Fibroblast of skin of scalp (primary cell): ENCODE measurements at places on chromosomes 3 and 15.

DNA sequence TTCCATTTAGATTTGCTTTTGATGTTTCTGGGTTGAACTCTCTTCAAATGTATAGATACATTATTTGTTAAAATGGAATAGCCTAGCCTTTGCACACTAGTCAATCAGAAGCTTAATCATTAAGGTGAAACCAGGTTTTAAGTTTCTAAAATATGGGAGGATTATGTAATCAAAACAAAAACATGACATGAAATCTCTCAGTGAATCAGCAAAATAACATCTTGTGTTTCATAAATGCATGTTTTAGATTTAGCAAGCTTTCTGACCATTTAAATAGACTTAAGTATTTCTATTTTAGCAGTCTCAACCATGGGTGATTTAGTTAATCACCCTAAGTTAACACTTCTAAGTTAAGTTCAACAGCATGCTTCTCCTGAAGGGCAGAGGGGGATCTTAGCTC lies 11.3 kb downstream of the GTF2E1 start:
- no peak for DNase-seq

DNA sequence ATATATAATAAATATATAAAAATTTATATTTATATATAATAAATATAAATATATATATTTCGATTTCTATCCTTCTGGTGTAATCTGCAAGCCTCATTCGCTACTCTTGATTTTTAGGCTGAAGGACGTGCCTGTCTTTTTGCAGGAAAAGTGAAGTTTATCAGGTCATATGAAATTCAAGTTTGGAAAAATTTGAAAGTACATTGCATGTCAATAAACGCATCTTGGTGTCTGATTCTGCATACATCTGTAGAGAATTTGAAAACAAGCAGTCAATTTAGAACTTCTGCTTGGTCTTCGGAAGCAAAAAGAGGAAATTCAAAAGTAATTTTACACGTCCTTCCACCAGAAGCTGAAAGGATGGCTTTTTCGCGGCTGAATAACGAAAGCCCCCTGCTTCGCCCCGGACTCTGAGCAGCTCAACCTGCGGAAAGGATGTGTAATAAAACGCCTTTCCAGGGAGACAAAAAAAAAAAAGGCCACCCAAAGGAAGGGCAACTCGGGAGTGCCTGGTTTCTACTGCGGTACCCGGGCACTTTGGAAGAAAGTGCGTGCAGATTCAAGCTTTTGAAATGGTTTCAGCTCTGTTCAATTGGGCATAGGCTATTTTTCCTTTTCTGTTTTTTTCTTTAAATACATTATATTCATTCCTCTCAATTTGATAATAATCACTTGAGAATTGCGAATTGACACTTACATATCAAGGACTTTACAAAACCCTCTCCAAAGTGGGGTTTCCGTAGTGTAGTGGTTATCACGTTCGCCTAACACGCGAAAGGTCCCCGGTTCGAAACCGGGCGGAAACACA lies 1.5 kb upstream of the MYNN start:
- DNase-seq: peak; percentile 82

GRCh38 chr3:183555541-183556081 lies at the start of gene KLHL6:
Gene KLHL6 (minus strand): TSS chr3:183555706. CDS start chr3:183555653, 53 bp downstream.
- DNase-seq: no peak

DNA sequence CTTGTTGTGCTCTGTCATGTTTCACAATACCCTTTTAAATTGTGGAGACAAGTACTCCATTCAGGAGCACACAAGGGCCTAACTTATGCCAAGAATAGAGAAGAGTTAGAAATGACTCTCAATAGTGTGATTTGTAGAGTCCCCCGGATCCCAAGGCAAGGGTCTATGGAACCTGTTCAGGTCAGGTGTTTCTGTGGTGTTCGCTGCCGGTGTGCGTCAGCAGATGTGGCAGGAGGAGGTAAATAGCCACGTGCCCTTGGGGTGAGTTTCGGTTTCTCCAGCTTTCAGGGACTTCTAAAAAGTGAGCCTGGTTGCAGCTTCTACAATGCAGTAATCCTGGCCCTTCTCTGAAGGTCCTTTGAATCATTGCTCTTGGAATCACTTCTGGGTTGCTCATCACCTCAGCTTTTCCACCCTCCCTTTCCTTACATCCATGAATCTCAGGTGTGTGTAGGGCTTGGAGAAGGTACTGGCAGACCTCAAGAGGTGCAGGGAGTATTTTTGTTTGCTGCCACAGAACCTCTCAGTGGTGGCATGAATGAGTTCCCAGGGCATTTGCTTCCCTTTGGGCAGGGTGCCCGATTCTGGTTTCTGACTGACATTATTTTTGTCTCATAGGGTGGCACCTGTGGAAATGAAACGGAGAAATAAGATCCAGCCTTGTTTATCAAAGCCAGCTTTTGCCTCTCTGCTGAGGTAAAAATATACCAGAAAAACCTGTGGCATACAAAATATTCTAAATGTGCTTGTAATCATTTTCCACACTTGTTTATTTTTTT lies 7.3 kb downstream of the ST3GAL6 start:
- no peak for DNase-seq

DNA sequence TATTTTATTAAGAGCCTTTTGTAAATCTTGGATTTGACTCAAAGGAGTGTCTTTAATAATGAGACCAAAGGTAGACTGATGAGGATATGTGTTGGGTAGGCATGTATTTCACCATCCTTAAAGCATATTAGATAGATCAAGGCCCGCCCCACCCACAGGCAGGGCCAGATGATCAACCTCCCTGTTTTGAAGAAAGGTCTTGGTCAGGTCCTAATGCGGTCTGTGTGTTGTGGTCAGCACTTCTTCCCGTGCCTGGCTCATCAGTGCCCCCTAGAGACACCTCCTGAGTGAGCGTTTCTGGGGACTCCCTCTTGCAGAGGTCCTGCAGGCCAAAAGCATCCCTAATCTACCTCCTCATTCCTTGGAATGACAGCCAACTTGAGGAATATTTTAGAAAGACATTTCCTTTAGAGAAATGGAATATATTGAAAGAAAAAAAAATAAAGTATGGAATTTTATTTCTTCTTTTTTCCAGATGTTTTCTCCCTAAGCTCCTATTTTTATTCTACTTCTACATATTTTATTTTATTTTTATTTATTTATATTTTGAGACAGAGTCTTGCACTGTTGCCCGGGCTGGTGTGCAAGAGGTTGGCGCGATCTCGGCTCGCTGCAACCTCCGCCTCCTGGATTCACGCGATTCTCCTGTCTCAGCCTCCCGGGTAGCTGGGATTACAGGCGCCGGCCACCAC lies 6.0 kb downstream of the TM4SF4 start:
- DNase-seq: peak; percentile 84

GRCh38 chr3:169541528-169541927 lies 122.0 kb downstream of the MECOM start:
- DNase-seq: no peak

GRCh38 chr3:143634991-143635390 lies 213.3 kb downstream of the SLC9A9 start:
- no peak for DNase-seq

DNA sequence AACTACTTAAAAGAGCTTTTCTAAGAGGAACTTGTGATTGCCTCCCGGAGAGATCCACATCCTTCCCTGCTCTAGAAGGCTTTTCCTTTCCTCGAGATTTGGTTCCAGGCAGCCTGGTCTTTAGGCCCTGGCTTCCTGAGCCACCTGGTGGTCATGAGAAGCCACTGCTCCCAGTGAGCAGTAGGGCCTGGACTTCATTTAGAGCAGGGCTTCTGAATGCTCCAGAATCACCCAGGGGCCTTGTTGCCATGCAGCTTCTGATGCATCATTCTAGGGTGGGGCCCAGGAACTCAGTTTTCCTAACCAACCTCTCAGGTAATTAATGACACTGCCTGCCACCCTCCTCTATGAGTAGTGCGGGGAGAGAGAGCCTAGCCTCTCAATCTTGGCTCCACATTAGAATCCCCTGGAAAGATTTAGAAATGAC lies 29.6 kb downstream of the PSMD6 start:
- peak; percentile 83 for DNase-seq

- DNase-seq: peak; percentile 76
Measured at GRCh38 chr3:33664195-33664594, 53.9 kb downstream of the CLASP2 start.

DNA sequence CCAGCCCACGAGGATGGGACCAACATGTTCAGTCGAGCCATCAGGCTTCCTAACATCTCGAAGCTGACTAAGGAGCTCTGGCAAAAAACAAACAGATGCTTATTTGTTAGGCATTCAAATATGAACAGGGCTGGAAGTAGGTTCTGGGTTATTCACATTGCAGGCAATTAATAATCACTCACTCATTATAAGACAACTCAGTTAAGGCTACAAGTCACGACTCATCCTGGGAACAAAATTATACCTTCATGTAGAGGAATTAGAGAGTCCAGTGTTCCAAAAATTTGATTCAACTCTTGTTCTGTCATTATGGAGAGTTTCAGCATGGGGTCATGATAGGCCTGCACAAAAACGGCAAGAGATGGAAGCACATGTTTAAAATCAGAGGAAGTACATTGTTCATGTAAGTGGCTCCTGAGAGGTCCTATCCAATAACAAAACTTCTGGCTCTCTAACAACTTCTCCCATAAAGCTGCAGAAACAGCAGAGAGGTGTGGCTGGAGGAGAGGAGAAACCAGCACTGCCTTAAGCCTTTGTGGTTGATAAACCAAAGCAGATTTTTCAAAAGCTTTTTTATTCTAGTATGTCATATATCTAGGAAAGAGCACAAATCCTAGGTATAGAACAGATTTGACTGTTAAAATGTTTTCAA lies 50.6 kb downstream of the ARHGEF3 start:
- DNase-seq: no peak

GRCh38 chr3:73432023-73432705 lies 192.6 kb downstream of the PDZRN3 start:
- peak; percentile 56 for DNase-seq

GRCh38 chr3:132517311-132517710 lies 79.8 kb upstream of the ACKR4 start:
- no peak for DNase-seq
